ENCODE measurements at places on chromosomes 4 and X.

DNA sequence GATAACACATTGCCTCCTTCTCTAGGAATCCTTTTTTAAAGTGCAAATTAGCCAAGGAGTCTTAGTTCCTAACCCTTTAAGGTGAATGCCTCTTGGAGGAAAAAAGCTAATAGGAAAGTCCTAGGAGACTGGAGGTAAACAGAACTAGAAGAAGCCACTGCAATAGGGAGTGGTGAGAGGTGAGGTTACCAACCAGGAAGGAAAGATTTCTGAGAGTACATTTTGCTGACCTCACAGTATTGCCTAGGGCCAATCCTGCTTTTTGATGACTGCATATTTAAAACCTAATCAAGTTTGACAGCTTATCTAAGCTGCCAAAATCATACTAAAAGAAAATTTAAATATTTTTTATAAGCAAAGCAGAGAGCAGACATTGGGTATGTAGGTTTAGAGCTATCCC lies 7.3 kb upstream of the CUL4B start:
- DNase-seq: no peak

- peak; percentile 43 for DNase-seq
These were observed 7.0 kb downstream of the SFRP2 start for GRCh38 chr4:153781717-153782416.

DNA sequence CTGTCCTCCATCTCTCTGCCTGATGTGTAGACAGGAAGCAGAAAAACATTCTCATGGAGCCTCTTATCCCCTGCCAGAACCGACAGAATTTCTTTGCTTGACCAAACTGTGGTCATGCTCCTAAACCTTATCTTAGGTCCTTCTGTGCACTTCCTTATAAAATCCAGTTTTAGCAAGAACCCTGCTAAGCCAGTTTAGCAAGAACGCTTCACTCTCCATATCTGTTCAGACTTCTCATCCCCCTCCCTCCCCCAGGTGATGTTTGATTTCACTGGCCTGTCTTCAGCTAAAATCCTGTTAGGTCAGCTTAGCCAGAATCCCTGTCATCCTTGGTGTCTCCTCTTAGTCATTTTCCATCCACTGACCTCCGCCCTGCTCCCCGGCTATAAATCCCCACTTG lies 1130.9 kb upstream of the PRKX start:
- no peak for DNase-seq

GRCh38 chr4:35300996-35301774 lies 943.1 kb downstream of the ARAP2 start:
- no peak for DNase-seq

DNA sequence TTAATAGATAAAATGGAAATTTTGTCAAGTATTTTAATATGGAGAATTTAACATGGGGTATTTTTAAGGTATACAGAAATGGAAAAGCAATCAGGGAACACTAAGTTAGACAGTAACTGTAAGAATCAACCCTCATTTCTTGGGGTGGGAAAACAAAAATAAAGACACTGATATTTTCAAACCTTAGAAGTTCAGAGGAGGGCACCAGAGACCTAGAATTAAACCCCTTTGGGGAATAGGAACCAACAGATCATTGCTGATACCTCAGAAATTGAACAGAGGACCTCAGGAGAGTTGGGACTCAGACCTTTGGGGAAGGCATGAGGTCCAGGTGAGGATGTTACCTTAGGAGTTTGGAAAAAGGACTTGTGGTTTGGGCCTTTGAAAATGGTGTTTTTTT lies 435.6 kb downstream of the TMA16 start:
- DNase-seq: no peak

- DNase-seq: no peak
These were observed 148.9 kb downstream of the ADAM29 start for GRCh38 chr4:175066923-175067627.

- no peak for DNase-seq
These were observed 1.8 kb downstream of the SUV39H1 start for GRCh38 chrX:48698306-48698705.

GRCh38 chrX:153409414-153410101 lies 1.7 kb upstream of the ZFP92 start:
- DNase-seq: no peak

DNA sequence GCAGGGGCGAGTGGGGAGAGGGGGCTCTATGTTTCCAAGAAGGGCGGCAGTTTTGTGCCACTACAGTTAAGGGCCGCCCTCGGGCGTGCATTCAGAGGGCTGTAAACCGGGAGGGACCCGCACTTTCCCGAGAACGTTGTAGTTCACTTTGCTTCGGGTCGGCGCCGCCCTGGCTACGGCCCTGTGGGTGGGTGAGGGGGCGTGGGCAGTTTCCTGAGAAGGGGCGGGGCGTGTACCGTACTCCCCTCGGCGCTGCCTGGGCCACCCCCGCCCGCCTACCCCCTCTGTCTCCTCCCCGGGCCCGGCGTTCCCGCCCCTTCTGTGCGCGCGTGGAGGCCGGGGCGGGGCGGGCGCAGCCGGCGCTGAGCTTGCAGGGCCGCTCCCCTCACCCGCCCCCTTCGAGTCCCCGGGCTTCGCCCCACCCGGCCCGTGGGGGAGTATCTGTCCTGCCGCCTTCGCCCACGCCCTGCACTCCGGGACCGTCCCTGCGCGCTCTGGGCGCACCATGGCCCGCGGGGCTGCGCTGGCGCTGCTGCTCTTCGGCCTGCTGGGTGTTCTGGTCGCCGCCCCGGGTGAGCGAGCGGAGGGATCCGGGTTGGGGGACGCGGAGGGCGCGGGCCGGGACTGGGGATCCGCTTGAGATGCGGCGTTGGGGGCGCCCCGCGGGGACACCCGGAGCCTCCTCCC lies at the start of gene CD99:
CD99 (plus strand) TSS at position 440 of the 687 bp plus-strand sequence; CDS start at position 506, 66 bp downstream.
- peak; percentile 85 for DNase-seq

DNA sequence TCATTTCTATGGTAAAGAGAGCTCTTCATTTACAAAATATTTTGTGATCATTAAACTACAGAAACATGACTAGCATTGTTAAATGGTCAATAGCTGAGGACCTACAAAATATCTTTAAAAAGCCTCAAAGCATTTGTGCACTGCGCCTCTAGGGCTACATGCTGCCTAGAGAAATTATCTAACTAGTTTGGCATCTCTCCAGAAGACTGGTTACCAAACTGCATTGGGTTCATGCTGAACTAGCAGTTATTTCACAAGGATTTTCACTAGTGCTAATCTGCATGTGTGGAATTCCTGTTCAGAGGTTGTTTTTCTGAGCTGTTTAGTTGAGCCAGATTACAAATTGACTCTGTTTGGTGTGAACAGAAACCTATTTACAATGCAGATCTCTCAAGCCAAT lies 58.5 kb upstream of the PITX2 start:
- DNase-seq: peak; percentile 9

DNA sequence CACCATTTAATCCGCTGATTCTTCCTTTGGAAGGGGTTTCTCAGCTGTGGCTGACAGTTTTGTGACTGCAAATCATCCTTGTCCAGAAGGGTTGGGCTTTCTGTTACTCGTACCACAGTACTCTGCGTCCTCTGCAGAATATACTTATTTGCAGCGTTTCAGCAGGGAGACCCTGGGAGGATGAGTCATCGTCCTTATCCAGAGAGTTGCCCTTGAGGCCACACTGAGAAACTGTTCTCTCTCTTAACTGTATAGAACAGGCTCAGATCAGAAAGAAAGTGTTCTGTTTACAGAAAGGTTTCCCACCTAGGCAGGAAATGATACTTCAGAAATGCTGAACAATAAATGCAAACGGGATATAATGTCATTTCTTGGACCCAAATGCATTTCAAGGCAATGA lies 47.8 kb upstream of the DDX53 start:
- DNase-seq: peak; percentile 53

DNA sequence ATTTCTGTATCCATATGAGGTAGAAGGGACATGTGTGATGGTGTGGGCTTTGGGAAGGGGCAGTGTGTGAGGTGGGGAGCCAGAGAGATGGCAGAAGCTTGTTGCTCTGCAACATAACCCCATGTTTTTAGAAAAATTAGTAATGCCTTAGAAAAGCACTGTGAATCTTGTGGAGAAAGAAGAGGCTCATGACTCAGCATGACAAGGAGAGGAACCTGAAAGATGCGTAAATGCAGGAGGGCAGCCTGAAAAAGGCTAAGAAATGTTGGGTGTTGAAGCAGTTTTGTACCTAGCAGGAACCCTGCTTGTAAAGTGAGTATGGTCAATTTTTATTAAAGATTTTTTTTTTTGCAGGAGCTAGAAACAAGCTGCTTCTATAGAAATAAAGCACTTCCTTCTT lies 59.8 kb downstream of the ARSJ start:
- DNase-seq: no peak

DNA sequence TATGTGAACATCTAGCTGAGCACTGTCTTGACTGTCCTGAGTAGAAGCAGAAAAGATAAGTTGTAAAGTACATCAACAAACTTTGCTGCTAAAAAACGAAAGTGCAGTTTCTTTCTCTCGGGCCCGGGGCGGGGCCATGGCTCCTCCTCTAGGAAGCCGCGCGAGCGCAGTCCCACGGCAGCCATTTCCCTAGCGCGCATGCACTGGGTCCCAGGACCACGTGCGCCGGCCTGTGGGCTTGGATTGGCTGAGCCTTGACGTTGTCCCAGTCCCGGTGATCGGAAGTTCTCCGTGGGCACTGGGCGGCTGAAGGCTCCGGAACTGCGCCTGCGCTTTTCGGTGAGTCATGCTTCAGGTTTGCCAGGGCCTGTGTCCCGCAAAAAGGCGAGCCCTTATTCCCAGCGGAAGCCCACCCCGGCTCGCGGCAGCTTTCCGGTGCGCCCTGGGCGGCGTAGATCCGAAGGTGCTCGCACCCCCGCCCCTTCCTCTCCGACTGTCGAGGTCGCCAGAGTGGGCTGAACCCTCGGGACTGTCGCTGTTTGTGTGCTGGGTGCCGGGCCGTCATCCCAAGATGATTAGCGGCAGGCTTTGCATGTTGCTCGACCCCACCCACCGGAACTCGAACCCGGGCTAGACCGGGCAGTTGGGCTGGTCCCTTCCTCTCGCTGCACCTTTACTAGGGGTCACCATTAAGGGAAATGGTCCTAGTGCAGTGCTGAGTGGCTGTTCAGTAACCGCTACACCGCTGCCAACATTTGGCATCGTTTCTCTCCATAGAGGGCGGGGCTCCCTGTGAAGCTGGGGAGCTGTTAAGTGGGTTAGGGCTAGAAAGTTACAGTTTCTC lies at the start of gene TCEANC:
TCEANC (plus strand) TSS at position 292 of the 844 bp plus-strand sequence. CDS start 9,368 bp downstream, outside the sequence.
- peak; percentile 96 for DNase-seq

DNA sequence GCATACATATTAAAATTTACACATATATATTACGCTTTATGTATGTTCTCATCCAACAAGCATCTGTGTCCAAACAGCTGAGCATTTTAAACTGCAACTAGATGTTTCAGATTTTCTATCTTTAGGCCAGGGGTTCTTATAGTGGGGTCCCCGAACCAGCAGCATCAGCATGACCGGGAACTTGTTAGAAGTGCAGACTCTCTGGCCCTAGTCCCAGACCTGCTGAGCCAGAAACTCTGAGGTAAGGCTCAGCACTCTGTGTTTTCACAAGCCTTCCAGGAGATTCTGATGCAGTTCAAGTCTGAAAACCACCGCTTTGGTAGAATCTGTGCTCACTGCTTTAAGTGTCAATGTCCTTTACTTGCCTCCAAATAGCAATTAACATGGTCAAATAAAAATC lies 266.2 kb upstream of the CASK start:
- no peak for DNase-seq

- no peak for DNase-seq
These were observed 61.2 kb downstream of the FHDC1 start for GRCh38 chr4:152997288-152997687.

DNA sequence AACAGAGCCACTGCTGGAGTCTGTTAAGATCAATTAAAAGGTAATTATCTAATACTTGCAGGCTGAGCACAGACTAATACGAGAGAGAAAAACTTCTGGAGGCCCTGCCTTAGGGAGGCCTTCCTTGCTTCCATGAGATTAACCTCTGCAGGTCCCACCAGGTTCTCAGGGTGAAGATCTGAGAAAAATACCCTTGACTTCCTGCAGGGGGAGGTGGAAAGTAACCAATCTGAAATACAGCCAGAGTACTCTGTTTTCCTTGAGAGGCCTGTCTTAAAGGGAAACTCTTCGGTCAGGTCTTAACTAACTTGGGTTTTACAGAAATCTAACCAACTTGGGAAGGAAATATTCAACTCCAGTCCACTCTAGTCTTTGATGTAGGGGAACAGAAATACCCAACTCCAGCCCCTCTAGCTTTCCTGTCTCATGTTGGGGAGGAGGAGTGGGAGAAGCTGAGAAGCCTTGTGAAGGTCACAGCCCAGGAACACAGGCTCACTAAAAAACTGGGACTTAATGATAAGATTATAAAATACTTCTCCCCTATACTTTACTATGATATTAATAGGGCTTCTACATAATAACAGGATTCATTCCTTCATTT lies 77.1 kb downstream of the TBCK start:
- peak; percentile 69 for DNase-seq

DNA sequence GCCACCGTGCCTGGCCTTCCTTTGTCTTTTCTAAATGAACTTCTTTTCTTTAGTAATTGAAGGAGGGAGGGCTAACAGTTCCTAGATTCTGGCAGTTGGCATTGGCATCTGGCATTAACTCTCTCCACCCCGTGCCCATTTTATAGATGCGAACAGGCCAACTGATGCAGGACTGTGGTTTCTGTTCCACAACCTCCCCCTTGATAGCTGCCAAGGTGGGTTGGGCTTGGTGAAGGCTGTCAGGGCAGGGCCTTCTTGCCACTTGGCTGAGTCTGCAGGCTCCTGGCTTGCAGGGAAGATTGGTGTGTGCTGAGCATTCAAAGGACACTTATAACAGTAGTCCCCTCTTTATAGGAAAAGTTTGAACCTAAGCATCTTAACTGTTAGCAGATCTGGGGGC lies 4.3 kb downstream of the SOWAHD start:
- DNase-seq: peak; percentile 36

DNA sequence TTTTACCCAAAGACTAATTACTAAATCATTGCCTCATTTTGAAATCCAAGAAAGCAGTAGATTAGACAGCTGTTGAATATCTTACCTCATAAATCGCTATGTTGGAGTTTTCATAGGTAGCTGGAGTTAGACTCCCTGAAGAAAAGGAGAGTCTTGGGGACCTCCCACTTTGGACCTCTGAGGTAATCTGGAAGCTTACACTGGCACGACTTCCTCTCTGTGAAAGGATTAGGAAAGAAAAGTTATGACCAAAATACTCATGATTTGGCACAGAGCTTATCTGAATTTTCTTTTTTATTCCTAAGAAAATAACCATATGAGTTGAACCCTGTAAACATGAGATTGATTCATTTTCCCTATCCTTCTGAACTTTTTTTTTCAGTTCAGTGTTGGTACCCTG lies 40.6 kb downstream of the GUCY2F start:
- DNase-seq: no peak

DNA sequence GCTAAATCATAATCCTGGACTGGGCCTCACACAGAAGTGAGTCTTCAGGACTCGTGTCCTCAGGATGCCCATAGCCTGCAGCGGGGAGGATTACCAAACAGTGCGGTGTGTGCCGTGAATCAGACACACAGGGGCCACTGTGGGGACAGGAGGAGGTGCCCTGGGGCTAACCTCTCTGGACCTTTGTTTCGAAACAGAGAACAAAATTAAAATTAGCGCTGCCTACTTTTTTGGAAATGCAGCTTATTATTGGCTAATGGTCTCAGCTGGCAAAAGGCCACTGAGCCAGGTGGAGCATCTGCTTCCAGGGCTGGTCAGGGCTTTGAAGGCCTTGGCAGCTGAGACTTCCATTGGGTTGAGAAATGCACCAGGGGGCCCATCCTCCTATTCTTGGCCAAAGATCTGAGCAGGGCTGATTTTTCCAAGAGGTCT lies 236.2 kb downstream of the EVC2 start:
- DNase-seq: no peak
